GM20000 (cell line): ENCODE measurements at places on chromosomes 5 and 9.
A peak's percentile ranks its signal among the peaks of the same experiment; 100 is the strongest.

- no peak for DNase-seq
These were observed 85.9 kb downstream of the RAI14 start for GRCh38 chr5:34742061-34742460.

- DNase-seq: no peak
These were observed 376.8 kb downstream of the EBF1 start for GRCh38 chr5:158722940-158723339.

- peak; percentile 81 for DNase-seq
These were observed 1.3 kb downstream of the SEMA5A start for GRCh38 chr5:9544502-9545135.

GRCh38 chr5:14003513-14003912, 59.0 kb upstream of the DNAH5 start:
- no peak for DNase-seq

DNA sequence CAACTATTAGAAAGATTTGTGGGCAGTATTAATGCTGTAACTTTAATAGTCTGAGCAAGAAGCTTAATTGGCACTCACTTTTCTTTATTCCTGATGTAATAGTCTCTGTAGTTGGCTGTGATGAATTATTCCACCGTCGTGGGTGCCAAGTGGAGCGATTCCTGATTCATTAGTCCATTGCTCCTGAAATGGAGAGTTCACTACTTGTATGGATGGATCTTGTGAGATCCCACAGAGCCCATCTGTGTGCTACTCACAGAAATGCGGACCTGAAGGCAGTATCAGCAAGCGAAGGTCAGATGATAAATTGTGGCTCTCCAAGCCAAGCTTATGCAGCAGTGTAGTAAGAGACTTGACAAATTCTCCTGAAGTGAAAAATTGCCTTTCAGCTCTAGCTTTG, 212.2 kb downstream of the CHSY3 start:
- no peak for DNase-seq

DNA sequence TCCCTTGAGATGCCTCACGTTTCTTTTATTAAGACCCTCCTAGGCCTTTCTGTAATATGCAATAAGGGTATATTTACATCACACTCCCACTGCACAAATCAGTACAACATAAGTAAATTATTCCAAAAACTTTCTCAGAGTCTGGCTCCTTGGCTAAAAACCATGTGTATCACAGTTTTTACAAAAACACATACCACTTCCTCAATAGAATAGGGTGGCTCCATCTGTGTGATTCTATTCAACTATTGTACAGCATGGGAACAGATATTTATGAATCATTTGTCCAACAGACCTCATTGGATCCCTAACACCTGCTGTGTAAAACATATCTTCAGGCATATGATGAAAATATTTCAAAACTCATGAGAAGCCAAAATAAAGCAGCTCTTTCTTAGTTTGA, 502.7 kb downstream of the EFNA5 start:
- DNase-seq: no peak

GRCh38 chr5:94670726-94671125, 52.3 kb downstream of the SLF1 start:
- DNase-seq: no peak
